Stimulated activated CD4-positive, alpha-beta T cell treated with anti-CD3 and anti-CD28 coated beads, Interleukin-15, amount 100 ng/mL, for 48 hours (primary cell): ENCODE measurements at places on chromosomes 7 and 10.

- DNase-seq, result no peak
These were observed 1.8 kb downstream of the HOXA2 start for GRCh38 chr7:27100694-27101170.

DNA sequence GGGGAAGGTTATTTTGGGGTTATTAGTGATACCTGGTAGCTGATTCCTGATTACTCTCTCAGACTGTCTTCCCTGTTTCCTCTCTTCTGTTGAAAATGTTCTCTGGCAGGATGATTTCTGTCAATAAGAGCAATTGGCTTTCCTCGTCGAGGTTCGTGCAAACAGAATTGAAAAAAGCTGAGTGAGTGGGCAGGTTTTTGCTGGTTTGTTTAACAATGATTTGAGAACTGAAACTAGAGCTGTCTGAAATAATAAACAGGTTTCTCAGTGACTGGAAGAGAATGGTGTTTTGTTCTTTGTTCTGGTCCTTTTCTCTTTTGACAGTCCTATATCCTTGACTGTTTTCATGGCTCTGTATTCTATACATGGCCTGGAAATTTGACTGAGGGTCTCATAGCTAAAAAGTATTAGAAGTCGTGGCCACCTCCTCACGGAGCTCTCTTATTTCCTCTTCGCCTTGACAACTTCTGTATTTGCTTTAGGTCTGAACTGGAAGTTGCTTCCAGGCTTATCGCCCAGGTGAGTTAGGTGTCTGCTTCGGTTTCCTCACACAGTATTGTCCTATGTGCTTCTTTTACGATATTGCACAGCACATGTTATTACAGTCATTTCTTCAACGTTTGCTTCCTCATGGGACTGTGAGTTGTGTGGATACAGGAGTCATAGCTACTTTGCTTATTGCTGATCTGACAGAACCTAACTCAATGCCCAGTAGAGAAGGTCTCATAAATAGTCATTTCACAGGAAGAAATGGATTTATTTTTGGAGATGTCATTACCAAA is 403.6 kb downstream of the NRG3 start:
- DNase-seq, result no peak

- DNase-seq, result no peak
These were observed 933 bp upstream of the RNF32 start for GRCh38 chr7:156639426-156640256.

DNA sequence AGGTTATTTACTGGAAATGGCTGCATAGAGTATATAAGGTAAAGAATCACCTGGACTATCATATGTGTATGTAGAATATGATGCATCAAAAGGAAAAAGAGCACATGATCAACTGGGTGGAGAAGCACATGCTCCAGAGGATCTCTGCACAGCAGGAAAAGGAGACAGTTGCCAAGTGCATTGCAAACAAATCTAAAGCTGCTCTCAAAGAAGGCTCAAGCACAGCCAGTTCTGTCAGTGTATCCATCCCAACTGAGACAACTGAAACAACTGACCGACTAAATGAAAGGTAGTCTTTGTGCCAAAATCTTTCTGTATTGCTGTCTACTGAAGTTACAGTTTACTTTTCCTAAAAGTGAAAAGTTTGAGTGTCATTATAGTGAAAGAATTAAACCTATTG is 83.2 kb upstream of the SGCE start:
- no peak for DNase-seq

DNA sequence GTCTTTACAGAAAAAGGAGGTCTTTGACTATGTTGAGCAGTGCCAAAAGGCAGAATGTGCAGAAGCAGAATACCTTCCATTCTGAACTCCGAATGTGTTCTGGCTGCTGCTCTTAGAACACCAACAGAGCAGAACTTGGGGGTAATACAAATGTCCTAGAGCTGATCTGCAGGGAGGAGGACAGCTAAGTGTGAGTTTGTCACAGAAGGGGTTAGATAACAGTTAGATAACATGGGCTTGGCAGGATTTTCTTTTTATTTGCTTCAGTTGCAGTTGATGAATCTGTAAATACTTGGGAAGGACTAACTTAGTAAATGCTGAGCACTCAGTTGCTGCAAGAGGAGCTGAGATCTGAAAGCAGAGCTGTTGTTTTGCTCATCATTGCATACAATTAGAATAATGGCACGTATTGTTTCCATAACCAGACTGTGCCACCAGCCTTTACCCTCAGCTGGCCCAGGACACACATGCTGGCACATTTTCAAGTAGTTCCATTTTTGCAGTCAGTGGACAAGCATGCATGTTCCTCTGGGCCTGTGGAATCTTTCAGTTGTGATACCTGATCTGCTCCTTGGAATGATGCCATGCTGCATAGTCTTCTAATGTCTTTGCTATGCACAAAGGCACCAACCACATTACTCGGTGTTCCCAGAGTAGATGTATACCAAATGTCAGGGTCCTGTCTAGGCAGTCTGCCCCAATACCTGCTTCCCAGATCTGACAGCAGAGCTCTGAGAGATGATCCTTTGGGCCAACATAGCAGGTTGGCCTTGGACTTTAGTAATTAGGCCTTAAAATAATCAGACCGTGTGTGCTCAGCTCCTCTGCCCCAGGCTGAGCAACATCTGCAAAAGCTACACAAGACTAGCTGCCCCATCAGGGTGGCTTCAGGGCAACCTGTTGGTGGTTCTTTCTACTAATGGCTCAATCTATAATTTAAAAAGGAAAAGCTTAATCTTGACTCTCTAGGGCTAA is 55.7 kb downstream of the GSDME start:
- no peak for DNase-seq

- no peak for DNase-seq
These were observed 238.7 kb downstream of the SEC23IP start for GRCh38 chr10:120131183-120131582.

GRCh38 chr7:48118041-48118440 is 29.0 kb downstream of the UPP1 start:
- DNase-seq, result no peak

GRCh38 chr7:767580-767940 is 40.5 kb upstream of the PRKAR1B start:
- no peak for DNase-seq

GRCh38 chr7:151402029-151402835 is 7.6 kb downstream of the WDR86 start:
- no peak for DNase-seq

GRCh38 chr7:158976849-158977593 is 120.7 kb downstream of the DYNC2I1 start:
- peak; percentile 87 for DNase-seq

DNA sequence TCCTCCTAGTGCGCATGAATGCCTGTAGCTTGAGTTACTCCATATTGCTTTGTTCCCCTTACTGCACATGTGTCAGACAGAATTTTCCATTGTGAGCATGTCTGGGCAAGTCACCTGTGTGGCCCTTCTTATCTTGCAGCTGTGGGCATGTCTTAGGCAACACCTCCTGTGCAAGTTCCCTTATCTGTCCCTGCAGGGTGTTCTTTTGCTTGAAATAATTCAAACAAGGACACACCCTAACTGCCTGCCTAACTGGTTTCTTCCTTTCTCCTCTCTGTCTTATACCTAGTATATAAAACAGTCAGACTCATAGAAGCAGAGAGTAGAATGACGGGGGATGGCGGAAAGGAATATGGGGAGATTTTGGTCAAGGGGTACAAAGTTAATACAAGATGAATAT is 421.1 kb upstream of the SORCS1 start:
- DNase-seq, result no peak

DNA sequence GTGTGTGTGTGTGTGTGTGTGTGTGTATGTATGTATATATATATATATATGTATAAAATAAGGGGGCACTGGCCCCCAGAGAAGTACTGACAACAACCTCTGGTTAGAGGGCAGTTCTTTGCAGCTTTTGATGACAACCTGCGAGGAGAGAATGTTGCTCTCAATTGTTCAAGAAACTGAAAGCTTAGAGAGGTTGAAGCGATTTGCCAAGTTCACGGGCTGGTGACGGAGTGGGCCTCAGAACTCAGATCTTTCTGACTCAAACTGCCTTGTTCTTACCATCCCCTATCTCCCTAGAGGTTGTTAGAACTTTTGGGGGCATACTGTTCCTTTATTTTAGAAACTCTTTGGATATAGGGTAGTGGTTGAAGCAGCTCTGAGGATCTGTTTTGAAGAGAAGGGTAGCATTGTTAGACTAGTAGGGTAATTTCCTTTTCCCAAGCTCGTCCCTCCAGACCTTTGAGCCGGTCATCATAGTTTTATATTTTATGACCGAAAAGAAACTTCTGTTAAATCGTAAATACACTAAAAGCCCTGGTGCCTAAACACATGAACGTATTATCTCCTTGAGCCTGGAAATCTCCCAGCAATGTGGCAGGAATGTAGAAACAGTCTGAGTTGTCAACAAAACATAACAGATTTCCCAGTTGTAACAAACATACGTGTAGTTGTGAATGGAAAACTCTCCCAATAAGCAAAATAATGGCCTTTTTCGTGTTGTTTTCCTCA is 541.7 kb upstream of the GALNT17 start:
- DNase-seq, result no peak

GRCh38 chr10:25661632-25662031 is 272.4 kb upstream of the MYO3A start:
- DNase-seq, result no peak

DNA sequence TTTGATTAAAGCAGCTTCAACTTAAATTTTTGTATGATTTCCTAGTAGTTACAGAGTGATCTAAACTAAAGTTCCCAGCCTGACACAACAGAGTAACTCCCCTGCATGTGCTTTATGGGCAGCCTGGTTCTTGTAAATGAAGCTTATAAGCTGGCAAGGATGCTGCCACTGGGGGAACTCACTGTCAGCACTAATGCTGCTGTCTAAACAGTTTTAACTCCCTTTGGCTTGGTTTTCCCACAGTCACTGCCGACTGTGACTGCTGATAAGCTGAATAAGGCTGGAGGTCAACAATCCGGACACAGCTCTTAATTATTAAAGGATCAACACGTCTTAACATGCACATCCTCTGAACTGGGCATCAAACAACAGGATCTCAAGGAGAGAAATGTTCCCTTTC is 130.1 kb downstream of the OTUD1 start:
- DNase-seq, result no peak

DNA sequence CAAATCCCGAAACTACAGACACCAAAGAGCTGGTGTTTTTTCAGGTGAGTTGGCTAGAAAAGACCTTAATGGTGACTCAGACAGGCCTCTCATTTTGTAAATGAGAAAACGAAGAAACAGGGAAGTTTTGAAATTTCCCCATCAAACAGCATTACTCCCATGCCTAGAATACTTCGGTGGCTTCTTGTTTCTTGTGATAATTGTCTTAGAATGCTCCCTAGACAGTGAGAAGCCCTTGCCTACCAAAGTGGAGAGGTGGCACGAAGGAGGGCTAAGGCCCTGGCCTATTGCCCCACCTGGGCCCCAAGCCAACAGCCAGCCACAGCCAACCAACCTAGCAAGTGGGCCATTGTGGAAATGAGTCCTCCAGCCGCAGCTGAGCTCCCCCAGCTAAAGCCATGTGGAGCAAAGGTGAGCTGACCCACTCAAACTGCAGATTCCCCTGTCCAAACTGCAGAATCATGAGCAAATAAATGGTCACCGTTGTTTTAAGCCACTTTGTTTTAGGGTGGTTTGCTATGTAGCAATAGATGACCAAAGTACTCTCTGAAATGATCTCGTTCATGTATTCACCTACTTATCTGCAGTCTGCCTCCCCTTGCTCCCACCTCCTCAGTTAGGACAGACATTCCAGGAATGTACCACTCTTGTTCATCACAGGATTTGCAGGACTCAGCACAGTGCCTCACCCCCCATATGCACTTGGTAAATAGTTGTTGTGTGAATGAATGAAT is 97.7 kb upstream of the FGFR2 start:
- DNase-seq, result no peak

GRCh38 chr10:33509231-33509831 is 174.9 kb upstream of the NRP1 start:
- DNase-seq, result no peak

GRCh38 chr10:74963549-74963948 is 137.1 kb downstream of the KAT6B start:
- DNase-seq, result no peak

DNA sequence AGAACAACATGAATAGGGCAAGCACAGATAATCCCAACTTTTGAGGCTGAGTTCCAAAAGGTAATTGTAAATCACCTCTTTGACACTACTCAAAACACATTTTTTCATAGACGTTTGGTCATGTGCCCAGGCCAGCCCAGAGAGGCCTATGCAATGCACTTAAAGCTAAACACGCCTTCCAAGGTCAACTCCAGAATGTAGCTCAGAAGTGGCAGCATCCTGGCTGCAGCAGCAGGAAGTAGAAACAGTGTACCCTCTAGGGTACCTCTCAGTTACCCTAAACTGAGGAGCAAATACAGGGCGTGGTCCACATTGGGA is 58.7 kb downstream of the OSBPL3 start:
- no peak for DNase-seq

- no peak for DNase-seq
These were observed 80.3 kb downstream of the CALD1 start for GRCh38 chr7:134859783-134860182.

DNA sequence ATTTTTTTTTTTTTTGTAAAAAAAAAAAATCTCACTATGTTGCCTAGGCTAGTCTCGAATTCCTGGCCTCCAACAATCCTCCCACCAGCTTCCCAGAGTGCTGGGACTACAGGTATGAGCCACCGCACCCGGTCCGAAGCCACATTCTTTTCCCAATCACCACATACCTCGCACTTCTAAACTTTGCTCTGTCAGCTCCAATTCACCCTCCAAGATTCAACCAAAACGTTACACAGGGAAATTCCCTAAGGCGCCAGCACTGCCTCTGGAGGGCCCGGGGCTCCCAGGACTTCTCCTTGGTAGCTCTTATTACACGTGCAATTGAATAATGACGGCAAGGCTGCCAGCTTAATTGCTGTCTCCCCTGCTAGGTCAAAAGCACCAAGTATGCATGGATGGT is 10.3 kb upstream of the DNAAF5 start:
- DNase-seq, result no peak

GRCh38 chr7:29894256-29894655 is 87.9 kb downstream of the WIPF3 start:
- no peak for DNase-seq

- DNase-seq, result no peak
These were observed 216.7 kb upstream of the NPVF start for GRCh38 chr7:25444991-25445390.

DNA sequence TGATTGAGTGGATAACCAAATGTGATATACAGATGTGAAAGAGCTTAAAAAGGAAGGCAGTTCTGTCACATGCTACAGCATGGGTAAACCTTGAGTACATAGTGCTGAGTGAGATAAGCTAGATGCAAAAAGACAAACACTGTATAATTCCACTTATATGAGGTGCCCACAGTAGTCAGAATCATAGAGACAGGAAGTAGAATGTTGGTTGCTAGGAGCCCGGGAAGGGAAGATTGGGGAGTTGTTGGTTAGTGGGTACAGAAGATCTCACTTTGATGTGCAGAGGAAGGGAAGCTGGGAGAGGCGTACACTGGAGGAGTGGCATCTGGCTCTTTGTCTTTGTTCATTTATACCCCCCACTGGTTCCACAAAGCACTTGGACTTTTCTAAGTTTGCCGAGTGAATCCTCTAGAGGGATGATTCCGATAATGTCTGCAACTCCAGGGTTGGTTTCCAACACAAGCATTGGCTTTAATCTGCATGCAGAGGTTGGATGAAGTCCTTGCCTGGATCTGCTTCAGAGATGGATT is 39.5 kb downstream of the TSPAN14 start:
- no peak for DNase-seq
